ENCODE measurements at places on chromosomes 4 and X.

GRCh38 chr4:8410641-8411271 is 29.8 kb downstream of the ACOX3 start:
- H3K36me3 ChIP-seq: peaks cover 74% of the 10 kb centered on the region
- H3K4me1 ChIP-seq: no peaks in the 10 kb centered on the region
- no peak overlapping the region for H3K27ac ChIP-seq
- H3K27me3 ChIP-seq: no peaks in the 10 kb centered on the region

- peak overlapping the region; percentile 9 for H3K4me3 ChIP-seq
- H3K27ac ChIP-seq: no peak overlapping the region
- H3K4me1 ChIP-seq: no peaks in the 10 kb centered on the region
- no peak for DNase-seq
- H3K27me3 ChIP-seq: no peaks in the 10 kb centered on the region
Observed at GRCh38 chr4:55364691-55365344, 18.8 kb downstream of the SRD5A3 start.

DNA sequence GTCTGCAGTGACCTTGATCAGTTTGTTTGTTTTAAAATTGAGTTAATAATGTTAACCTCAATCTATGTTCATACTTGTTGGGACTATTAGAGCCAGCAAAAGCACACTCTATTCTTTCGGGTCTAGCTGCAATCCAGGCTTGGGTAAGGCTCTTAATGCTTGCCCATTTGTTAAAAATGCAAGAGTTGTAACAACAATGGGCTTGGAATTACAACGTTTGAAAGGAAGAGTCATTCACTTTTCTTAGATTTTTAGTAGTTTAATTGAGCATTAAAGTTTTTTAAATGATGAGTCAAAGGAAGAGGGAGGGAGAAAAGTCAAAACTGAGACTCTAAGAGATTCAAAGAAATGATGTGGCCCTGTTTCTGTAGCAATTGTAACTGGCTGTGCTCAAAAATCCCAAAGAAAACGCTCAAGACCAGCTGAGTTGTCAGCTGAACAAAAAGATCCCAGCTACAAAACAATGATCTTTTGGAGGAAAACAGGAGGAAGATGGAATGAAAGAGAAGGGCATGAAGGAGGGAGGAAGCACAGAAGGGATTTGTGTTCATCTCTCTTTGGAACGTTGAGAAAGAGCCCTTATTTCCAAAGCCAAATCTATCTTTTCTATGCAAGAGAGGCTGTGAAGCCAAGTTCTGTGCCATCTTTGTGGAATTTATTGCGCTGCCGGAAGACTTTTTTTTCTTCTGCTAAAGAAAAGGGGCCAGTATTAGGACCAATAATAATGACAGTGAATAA is 5.5 kb downstream of the SCD5 start:
- no peak overlapping the region for H3K27ac ChIP-seq
- DNase-seq: no peak
- no peaks in the 10 kb centered on the region for H3K27me3 ChIP-seq
- no peaks in the 10 kb centered on the region for H3K36me3 ChIP-seq

- H3K27ac ChIP-seq: no peak overlapping the region
- H3K4me3 ChIP-seq: no peak overlapping the region
- H3K4me1 ChIP-seq: no peaks in the 10 kb centered on the region
- H3K36me3 ChIP-seq: no peaks in the 10 kb centered on the region
- H3K27me3 ChIP-seq: no peaks in the 10 kb centered on the region
Observed at GRCh38 chr4:75605928-75606327, 24.4 kb downstream of the CDKL2 start.

GRCh38 chrX:133921764-133922389 is 63.5 kb downstream of the GPC3 start:
- DNase-seq: peak; percentile 51
- no peak overlapping the region for H3K4me3 ChIP-seq
- H3K36me3 ChIP-seq: no peaks in the 10 kb centered on the region
- H3K27me3 ChIP-seq: no peaks in the 10 kb centered on the region

DNA sequence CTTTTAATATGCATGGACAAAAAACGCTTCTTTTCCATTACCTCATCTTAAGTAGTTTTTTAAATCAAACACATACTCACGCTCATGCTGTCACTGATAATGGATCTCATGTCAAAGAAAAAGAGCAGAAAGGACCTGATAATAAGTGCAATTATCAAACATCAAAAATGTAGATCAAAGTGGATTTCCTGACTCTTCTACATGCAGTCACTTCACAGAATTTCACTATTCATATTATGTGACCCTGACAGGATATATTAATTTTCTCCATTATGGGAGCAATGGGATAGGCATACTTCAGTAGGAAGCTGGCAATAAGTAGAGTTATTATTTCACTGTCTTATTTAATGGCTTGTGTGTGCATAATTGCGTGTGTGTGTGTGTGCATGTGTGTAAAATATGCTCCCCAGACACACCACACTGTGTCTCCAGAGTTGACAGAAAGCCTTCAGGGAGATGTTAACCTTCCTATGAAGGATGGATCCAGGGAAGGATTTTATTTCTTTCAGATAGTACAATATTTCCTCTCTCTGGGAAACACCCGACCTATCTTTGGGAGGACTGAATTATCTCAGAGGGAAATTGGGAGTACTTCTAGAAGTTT is 445.2 kb downstream of the SH2D1A start:
- no peak overlapping the region for H3K4me3 ChIP-seq
- no peak overlapping the region for H3K27ac ChIP-seq
- no peak for DNase-seq
- no peaks in the 10 kb centered on the region for H3K36me3 ChIP-seq
- no peaks in the 10 kb centered on the region for H3K4me1 ChIP-seq

GRCh38 chr4:146095091-146095690 is 80.3 kb upstream of the LSM6 start:
- no peaks in the 10 kb centered on the region for H3K4me1 ChIP-seq
- H3K36me3 ChIP-seq: no peaks in the 10 kb centered on the region
- no peak overlapping the region for H3K4me3 ChIP-seq
- peak; percentile 71 for DNase-seq

DNA sequence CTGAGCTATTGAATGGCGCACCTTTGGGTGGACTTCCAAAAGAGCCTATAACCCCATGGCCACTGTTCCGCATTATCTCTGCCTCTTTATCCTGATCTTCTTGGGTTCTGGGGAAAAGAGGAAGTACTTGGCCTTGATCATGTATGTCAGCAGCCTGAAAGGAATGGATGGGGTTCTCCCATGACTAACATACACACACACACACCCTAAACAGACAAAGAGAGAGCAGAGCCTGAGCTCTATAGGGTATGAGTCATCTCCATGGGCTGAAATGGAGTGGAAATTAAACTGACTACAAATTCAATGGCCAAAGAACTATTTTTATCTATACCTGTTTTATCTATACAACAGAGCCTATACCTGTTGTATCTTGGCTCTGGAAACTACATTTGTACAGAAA is 141.5 kb upstream of the MTMR8 start:
- H3K27ac ChIP-seq: no peak overlapping the region
- H3K27me3 ChIP-seq: no peaks in the 10 kb centered on the region
- DNase-seq: no peak
- no peak overlapping the region for H3K4me3 ChIP-seq

Data from small intestine (tissue), 16 donors.